Activated T-cell treated with anti-CD3 and anti-CD28 coated beads, Interleukin-2, amount 50 U/mL, for 4 hours (primary cell): ENCODE measurements at places on chromosomes 3 and 15.

GRCh38 chr3:185630182-185630622 is 44.1 kb downstream of the SENP2 start:
- DNase-seq: no peak

DNA sequence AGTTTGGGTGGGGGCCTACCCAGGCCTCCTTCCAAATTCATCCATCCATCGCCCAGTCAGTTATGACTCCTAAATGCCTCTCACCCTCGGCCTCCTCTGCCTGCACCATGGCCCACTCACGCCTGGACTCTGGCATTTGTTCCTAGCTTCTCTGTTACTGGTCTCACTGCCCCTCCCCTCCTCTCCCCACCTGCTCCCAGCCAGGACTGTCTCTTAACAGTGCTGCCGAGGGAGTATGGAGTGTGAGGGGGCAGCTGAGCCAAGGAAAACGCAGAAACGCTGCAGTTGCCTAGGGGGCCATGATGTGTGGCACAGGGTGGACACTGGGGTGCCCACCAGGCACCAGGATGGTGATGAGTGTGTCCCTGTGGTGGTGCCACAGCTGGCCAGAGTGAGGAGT is 3.1 kb downstream of the RCCD1 start:
- DNase-seq: no peak

GRCh38 chr3:94716326-94717018 is 653.6 kb downstream of the NSUN3 start:
- DNase-seq: no peak

GRCh38 chr3:9951126-9951525 is 1.1 kb downstream of the PRRT3 start:
- no peak for DNase-seq
